ENCODE measurements at places on chromosomes 12 and 14. TPM values are rescaled to one million over a fixed set of nuclear protein-coding genes. Genes with fewer than 3 reads are reported as not detected.

DNA sequence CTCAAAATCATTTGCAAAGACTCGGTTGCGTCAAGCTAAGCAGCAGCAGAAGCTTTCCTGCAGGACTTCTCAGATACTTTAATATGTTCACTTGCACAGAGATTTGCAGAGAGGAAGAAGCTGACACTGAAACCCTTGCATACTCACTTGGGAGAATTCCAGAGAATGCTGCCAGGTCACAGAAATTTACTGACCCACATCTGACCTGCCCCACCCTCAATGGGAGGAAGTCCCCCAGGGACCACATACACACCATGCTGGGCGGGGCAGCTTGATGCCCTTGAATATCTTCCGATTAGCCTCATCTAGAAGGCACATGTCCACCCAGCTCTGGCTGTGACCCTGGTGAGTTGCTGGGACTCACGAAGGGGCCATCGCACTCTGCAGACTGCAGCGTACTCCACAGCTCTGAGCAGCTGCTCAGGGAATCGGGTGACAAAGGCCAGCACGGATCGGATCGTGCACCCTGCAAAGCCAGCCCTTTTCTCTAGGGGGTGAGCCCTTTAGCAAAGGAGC lies 83.2 kb downstream of the ITPK1 start:
- DNase-seq = no peak

PIWIL1 gene
- total RNA-seq = not detected

DNA sequence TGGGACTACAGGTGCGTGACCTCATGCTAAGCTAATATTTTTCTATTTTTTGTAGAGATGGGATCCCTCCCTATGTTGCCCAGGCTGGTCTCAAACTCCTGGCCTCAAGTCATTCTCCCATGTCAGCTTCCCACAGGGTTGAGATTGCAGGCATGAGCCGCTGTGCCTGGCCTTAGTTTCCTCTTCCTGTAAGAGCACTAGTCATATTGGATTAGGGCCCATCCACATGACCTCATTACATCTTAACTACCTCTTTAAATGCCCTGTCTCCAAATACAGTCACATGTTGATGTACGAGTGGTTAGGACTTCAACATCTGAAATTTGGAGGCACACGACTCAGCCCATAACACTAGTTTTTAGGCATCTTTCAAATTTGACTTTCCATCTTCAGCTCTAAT lies 72.2 kb upstream of the RASSF3 start:
- DNase-seq = no peak

LTB4R gene
- 15.8 TPM for total RNA-seq

CLEC2B gene
- total RNA-seq = 15.0 TPM

DNA sequence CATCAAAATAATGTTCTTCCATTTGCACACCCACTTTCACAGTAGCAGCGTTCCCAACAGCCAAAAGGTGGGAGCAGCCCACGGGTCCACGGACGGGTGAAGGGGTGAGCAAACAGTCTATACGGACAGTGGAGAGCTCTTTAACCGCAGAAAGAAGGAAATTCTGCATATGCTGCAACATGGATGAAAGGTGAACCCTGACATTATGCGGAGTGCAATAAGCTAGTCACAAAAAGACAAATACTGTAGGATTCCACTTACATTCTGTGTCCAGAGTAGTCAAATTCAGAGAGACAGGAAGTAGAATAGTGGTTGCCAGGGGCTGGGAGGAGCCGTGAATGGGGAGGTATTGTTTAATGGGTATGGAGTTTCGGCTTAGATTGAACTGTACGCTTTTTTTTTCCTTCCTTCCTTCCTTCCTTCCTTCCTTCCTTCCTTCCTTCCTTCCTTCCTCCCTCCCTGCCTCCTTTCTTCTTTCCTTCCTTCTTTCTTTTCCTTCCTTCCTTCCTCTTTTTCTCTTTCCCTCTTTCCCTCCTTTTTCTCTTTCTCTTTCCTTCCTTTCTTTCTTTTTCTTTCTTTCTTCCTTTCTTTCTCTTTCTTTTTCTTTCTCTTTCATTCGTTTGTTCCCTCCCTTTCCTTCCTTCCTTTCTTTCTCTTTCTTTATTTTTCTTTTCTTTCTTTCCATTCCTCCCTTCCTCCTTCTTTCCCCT lies 15.8 kb upstream of the ANKRD9 start:
- no peak for DNase-seq

DNA sequence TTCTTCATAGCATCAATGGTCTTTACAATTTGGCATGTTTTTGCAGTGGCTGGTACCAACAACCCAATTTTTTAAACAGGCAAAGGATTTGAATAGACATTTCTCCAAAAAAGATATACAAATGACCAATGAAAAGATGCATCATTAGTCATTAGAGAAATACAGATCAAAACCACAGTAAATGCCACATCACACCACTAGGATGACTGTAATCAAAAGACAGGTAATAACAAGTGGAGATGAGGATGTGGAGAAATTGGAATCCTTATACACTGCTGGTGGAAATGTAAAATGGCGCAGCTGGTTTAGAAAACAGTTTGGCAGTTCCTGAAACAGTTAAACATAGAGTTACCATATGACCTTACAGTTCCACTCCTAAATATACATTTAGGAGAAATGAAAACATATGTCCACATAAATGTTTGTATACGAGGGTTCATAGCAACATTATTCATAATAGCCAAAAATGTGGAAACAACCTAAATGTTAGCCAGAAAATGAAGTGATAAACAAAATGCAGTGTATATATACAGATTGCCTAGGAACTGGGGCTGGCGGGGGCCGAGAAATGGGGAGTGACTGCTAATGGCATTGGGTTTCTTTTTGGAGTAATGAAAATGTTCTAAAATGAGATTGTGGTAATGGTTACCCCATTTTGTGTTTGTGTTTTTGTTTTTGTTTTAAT lies 55.2 kb downstream of the TGFB3 start:
- DNase-seq = no peak

DNA sequence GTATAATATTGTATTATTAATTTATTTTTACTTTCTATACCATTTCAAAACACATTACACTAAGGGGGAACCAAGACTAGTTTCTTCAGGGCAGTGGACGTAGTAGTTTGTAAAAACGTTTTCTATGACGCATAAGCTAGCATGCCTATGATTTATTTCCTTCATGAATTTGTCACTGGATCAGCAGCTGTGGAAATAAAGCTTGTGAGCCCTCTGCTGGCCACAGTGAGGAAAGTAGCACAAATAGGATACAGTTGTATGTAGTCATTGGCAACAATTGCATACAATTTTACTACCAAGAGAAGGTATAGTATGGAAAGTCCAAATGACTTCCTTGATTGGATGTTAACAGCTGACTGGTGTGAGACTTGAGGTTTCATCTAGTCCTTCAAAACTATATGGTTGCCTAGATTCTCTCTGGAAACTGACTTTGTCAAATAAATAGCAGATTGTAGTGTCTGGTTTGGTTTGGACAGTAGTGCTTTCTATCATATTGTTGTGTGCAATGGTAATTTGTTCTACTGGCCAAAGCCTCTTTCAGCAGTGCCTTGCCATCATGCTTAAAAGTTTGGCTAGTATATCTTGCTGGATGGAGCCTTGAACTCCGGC lies 24.3 kb upstream of the PLEKHD1 start:
- no peak for DNase-seq

KRT71 gene
- not detected for total RNA-seq

- DNase-seq = no peak
Observed at GRCh38 chr12:132926415-132926833, 29.7 kb downstream of the ZNF605 start.
